ENCODE measurements at places on chromosomes 4 and X. TPM values are rescaled to one million over a fixed set of nuclear protein-coding genes. Genes with fewer than 3 reads are reported as not detected.

SORCS2 gene
- total RNA-seq = 0.92 TPM

SAGE1 gene
- total RNA-seq = not detected

NAT8L gene
- total RNA-seq = not detected

MAGEA11 gene
- total RNA-seq = not detected

GAGE1 gene
- not detected for total RNA-seq

NDP gene
- 0.71 TPM for total RNA-seq

CT47A1 gene
- total RNA-seq = not detected

PSMD10 gene
- 22.5 TPM for total RNA-seq

IRS4 gene
- not detected for total RNA-seq

DRP2 gene
- 0.99 TPM for total RNA-seq

ARMCX2 gene
- total RNA-seq = 36.0 TPM

NKRF gene
- 8.3 TPM for total RNA-seq

DMRTC1B gene
- not detected for total RNA-seq

VEGFC gene
- 20.4 TPM for total RNA-seq

SFRP2 gene
- total RNA-seq = 70.4 TPM

PIGA gene
- total RNA-seq = 7.9 TPM

CNGA2 gene
- total RNA-seq = not detected

STS gene
- total RNA-seq = 8.5 TPM

NPY1R gene
- total RNA-seq = 112 TPM

IQCM gene
- not detected for total RNA-seq

TLR10 gene
- total RNA-seq = 0.81 TPM

SSX3 gene
- total RNA-seq = not detected

MAGEB10 gene
- not detected for total RNA-seq

NEUROG2 gene
- total RNA-seq = not detected

FMR1NB gene
- total RNA-seq = not detected

GPRIN3 gene
- total RNA-seq = 9.0 TPM

ADAMTS3 gene
- total RNA-seq = 5.4 TPM

ERVMER34-1 gene
- total RNA-seq = not detected

NHS gene
- 29.6 TPM for total RNA-seq

ODAM gene
- total RNA-seq = not detected

BEND2 gene
- not detected for total RNA-seq

DCAF8L1 gene
- not detected for total RNA-seq

KCNIP4 gene
- not detected for total RNA-seq

CSAG2 gene
- total RNA-seq = not detected

BEX5 gene
- 5.2 TPM for total RNA-seq

ENPP6 gene
- total RNA-seq = 2.0 TPM

AKAP14 gene
- total RNA-seq = not detected

SYP gene
- total RNA-seq = 3.2 TPM

All from thoracic aorta (tissue), 2 donors.